NCI-H526 treated with DMSO at 0.1 percent for 48 hours (cell line): ENCODE measurements at places on chromosomes 7 and 10.

DNA sequence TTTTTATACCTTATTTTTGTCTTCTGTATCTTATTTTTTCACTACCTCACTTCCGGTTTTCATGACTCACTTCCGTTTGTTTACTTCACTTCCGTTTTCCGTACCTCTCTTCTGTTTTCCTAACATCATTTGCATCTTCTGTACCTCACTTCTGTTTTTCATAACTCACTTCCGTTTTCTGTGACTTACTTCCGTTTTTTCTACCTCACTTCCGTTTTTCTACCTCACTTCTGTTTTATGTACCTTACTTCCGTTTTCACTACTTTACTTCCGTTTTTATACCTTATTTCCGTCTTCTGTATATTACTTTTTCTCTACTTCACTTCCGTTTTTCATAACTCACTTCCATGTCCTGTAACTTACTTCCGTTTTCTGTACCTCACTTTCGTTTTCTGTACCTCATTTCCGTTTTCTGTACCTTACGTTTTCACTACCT is 492.5 kb upstream of the AKR1E2 start:
- DNase-seq = no peak

GRCh38 chr10:70131560-70131937 is 1.1 kb downstream of the AIFM2 start:
- no peak for DNase-seq

GRCh38 chr10:43809211-43809930 is 160.7 kb upstream of the ZNF32 start:
- DNase-seq = no peak

- DNase-seq = no peak
Measured at GRCh38 chr10:72335394-72336258, 19.1 kb downstream of the DNAJB12 start.

DNA sequence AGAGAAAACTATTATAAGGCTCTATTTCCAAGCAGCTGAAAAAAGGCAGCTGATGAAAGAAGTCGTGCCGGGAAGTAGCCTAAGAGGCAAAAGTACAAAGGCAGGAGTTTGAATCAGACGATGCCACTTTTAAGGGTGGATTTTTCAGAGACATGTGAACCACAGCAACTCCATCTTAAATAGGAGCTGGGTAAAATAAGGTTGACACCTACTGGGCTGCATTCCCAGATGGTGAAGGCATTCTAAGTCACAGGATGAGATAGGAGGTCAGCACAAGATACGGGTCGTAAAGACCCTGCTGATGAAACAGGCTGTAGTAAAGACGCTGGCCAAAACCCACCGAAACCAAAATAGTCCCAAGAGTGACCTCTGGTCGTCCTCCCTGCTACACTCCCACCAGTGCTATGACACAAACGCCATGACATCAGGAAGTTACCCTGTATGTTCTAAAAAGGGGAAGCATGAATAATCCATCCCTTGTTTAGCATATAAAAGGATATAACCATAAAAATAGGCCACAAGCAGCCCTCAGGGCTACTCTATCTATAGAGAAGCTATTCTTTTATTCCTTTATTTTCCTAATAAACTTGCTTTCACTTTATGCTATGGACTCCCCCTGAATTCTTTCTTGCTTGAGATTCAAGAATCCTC is 45.5 kb upstream of the PRSS1 start:
- DNase-seq = no peak

DNA sequence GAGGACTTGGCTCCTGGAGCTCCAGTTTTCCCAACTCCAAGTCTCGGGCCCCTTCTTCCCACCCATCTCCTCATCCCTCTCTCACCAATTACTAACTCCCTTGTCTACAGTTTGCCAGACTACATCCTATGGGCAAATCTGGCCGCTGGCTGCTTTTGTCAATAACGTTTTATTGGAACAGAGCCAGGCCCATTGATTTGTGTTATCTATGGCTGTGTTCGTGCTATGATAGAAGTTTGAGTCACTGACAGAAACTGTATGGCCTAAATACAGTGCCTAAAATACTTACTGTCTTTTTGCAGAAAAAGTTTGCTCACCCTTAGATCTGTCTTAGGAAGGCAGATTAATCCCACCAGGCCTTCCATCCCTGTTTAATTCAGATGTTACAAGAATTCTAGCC is 71.3 kb downstream of the PIP4K2A start:
- DNase-seq = no peak

GRCh38 chr7:18405726-18406125 is 89.8 kb upstream of the HDAC9 start:
- no peak for DNase-seq

DNA sequence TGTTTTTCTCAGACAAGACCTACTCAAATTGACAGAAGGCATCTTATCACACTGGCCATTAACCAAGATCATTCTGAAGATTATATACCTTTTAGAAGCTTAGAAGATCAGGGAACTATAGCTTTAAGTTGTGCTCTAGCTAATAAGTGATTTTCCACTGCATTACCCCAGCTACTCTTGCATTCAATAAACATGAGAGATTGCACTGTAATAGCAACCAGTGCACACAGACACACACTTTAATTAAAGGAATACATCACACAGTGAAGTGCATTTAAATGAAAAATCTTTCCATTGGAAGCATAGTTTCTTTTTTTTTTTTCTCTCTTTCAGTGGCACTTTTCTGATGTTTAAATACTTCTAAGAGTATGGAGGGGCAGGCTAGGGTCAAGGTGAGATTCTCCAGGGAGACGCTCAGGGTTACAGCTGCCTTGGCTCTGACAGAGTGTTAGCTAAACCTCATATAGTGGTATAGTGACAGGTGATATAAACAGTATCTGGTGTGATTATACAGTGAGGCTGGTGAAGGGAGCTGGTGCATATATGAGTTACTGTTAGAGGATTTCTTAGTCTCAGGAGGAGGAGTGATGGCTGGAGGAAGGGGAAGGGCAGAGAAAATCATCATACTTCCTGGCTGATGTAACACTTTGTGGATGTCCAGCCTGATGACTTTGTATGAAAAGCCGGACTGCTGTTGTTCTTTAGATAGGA is 369.5 kb downstream of the SORCS3 start:
- DNase-seq = no peak

DNA sequence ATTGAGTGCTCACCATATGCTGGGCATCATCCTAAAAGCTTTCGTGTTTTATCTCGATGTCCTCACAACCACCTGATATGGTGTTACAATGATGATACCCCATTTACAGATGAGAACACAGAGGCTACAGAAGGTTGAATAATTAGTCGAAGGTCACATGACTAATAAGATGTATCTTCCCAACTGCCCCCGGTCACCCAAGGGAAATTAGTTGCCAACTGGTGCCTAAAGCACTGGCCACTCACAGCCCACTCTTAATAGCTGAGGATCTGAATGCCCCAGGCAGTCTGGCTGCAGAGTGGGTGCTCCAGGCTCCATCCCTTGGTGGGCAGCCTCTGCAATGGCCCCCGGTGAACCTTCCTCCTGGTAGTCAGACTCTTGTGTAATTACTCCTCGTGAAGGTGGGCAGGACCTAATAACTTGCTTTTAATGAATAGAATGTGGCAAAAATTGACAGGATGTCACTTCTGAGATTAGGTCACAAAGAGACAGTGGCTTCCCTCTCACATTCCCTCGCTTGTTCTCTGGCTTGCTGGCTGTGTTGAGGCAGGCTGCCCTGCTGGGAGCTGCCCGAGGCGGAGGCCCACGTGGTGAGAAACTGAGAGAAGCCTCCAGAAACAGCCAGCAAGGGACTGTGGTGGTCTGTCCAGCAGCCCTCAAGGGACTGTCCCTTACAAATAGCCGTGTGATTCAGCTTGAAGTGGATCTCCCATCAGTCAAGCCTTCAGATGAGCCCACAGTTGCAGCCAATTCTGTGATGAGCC is 109.4 kb downstream of the ARHGAP22 start:
- no peak for DNase-seq

DNA sequence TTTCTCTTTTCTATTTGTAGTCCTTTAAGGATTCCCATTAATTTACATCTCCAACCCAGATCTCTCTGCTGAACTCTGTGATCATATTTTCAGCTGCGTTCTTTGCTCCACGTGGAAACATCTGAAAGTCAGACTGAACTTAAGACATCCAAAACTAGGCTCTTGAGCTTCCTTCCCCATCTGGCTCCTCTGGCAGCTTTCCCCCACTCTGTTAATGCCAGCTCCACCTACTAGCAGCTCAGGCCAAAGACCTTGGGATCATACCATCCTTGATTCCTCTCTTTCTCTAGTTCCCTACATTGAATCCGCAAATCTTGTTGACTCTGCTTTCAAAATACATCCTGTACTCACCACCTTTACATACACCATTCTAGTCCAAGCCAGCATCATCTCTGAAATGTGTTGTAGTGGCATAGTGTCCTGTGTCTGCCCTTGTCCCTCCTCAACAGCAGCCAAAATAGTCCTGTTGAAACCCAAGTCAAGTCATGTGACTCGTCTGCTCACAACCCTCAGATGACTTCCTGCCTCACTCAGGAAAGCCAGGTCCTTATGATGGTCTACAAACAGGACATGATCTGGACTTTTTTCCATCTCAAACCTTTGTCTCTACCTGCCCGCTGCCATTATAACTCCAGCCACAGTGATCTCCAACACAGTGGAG is 7.0 kb downstream of the REEP3 start:
- DNase-seq = no peak

GRCh38 chr10:14625765-14626525 is 148.8 kb downstream of the FAM107B start:
- DNase-seq = no peak

GRCh38 chr10:124792998-124793352 is 1.3 kb upstream of the EEF1AKMT2 start:
- DNase-seq = no peak

DNA sequence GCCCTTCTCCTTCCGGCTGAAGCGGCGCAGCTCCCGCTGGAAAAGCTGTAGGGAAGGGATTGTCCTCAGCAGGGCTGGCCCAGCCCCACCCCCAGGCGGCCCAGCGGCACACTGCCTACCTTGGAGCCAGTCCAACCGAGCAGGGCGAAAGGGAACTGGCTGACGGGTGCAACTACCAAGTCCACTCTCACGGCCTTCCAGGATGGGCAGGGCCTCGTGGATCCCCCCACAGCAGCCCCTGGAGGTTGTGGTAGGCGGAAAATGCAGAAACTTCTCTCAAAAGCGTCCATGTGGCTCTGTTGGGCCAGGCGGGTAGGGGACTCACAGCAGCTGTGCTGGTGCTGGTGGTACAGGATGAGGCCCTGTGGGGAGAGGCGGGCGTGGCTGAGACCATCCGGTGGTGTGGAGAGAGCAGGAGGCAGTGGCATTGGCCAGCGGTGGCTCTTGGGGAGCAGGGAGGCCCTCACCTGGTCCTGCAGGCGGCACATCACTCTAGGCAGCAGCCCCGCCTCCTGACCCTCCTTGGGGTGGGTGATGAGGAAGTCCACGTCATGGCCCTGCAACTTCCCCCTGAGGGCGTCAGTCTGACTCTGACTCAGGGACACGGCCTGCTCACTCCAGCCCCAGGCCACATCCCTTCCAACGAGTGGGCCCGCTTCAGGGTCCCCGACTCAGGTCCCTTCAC is 8.4 kb upstream of the PGAM2 start:
- no peak for DNase-seq

DNA sequence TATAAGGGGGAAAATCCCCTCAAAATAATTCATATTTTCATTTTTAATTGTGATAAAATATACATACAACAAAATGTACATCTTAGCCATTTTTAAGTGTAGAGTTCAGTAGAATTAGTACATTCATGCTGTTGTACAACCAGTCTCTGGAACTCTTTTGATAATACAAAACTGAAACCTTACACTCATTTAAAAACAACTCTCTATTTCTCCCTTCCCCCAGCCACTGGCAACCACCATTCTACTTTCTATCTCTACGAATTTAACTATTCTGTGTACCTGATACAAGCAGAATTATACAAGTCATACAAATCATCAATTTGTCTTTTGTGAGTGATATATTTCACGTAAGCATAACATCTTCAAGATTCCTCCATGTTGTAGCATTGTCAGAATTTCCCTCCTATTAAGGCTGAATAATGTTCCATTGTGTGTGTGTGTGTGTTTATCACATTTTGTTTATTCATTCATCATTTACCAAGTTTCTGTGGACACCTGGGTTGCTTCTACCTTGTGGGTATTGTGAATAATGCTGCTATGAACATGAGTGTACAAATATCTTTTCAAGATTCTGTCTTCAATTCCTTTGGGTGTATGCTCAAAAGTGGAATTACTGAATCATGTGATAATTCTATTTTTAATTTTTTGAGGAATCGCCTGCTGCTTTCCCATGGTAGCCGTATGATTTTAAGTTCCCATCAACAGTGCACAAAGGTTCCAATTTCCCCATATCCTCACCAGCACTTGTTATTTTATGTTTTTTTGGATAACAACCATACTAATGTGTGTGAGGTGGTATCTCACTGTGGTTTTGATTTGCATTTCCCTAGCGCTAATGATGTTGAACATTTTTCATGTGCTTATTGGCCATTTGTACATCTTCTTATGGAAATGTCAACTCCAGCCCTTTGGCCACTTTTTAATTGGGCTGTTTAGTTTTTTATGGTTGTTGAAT is 4.7 kb upstream of the EBLN1 start:
- DNase-seq = no peak

DNA sequence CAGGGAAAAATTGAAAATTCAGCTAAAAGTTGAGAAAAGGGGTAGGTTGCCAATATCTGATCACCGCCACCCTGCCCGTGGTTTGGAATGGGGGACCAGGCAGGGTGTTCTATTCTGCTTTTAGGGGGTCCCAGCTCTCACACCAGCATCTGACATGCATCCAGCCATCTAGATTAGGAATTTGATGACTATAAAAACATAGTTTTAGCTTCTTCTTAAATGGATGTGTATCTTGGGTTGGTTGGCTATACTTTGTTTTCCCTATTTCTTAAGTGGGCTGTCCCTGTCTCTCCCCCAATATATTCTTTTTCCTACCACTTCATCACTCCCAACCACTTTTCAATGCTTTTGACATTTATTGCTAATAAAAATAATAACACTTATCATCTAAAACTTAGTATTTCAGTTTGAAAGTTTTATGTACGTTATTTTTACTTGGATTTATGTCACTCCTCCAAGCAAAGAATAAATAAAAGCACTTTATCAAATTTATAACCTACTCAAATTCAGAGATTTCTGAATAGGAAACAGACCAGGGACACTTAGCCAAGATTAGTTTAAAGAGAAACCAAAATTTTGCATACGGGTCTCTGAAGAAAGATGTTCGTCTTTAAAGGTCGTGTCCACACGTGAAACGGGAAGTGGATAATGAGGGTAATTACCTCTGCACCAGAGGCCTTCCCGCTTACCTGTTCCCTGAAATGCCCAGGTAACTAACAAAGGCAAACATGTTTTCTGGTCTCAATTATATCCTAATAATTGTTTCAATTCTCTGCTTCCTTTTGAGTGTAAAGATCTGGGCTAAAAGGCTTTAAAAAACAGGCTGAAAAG is 233.2 kb upstream of the AUTS2 start:
- no peak for DNase-seq
